ENCODE measurements at places on chromosomes 13 and 19.

- peak; percentile 53 for DNase-seq
Measured at GRCh38 chr19:50414864-50415660, 3.7 kb upstream of the SPIB start.

GRCh38 chr19:15721268-15721667, 6.6 kb upstream of the OR10H2 start:
- no peak for DNase-seq

- no peak for DNase-seq
Measured at GRCh38 chr13:109779876-109780510, 6.4 kb downstream of the IRS2 start.

DNA sequence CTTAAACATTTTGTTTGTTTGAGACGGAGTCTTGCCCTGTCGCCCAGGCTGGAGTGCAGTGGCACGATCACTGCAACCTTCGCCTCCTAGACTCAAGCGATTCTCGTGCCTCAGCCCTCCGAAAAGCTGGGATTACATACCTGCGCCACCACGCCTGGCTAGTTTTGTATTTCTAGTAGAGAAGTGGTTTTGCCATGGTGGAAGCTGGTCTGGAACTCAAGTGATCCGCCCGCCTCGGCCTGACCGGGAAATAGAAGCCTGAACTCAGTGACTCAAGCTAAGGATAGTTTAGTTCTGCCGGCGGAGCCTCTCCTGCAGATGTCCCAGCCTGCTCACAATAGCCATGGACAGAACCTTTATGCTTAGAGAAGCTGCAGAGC, 53.0 kb upstream of the ZNF254 start:
- no peak for DNase-seq

GRCh38 chr13:98333486-98333885, 156.4 kb upstream of the RNF113B start:
- no peak for DNase-seq

GRCh38 chr19:43664018-43664417, 6.0 kb downstream of the PLAUR start:
- no peak for DNase-seq

DNA sequence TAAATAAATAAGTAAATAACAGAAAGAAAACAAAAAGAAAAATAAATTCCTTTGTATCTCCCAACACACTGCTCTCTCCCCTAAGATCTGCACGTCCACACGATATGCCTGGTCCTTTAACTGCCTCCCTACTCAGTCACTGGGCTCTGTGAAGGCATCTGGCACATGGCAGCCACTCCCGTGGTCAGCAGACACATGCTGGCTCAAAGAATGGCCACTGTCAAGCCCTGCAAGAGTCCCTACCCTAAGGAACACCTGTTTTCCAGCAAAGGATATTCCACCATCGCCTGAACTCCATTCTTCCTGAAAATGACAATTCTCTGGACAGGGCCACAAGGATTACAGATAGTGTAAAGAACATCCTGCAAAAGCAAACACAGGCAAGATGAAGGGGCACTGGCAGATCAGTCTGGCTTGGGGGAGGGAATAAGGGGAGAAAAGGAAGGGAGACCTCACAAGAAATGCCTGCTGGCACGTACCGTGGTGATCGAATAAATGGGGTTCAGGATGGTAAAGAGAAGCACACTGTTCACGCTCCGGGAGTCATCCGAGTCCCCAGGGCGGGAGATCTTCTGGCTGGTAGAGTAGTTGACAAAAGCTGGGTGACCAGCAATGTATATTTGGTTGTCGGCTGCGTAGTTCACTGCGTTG, 4.3 kb downstream of the HNRNPL start:
- no peak for DNase-seq

DNA sequence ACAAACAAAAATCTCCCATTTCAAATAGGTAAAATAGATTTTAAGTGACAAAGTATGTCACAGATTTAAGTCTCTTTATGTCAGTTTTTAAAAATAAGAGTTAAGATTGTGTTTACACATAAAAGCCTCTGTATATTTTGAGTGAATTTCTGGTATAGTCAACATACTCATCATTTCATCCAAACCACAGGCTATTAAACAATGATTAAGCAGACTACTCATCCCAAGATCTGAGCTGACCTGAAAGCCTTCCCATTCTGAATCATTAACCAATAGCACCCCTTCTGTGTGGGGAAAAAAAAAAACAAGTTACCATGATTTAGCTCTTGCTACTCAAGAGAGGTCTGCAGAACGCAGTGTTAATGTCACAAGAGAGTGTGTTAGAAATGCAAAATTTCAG, 284.4 kb upstream of the NBEA start:
- DNase-seq = no peak

DNA sequence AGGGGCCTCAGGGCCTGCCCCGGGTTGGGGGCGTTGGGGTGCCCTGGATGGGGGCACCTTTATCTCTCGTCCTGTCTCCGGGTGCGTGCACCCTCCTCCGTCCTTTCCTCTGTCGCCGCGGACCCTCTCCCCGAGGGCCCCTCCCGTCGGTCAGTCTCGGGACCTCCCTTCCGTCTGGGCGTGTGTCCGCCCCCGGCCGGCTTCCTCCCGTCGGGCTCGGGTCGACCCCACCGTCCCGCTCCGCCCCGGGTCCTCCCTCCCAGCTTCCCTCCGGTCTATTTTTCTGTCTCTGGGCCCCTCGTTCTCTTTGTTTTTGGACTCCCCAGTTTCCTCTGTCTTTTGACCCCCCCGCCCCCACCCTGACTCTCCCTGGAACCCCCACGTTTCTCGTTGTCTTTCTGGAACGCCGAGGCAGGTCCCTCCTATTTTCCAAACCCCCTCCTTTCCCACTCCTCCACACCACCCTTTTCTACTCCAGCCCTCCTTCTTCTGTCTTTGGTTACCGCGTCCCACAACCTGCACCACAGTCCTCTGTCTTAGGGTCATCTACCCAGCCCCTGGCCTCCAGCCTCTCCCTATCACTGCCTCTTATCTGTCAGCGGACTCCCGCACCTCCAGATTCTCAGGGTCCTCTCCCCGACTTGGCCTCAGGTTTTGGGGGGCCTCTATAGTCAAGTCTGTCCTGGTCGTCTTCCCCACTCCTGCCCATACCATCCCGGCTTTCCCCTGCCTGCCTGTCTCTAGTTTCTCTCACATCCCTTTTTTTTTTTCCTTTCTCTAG, 757 bp downstream of the EGLN2 start:
- DNase-seq = no peak

- DNase-seq = no peak
Measured at GRCh38 chr19:46726551-46726950, 9.6 kb upstream of the PRKD2 start.

- DNase-seq = peak; percentile 17
Measured at GRCh38 chr13:40665126-40666044, 1.1 kb downstream of the FOXO1 start.

GRCh38 chr19:37045140-37045539, 33.1 kb upstream of the ZNF420 start:
- no peak for DNase-seq

DNA sequence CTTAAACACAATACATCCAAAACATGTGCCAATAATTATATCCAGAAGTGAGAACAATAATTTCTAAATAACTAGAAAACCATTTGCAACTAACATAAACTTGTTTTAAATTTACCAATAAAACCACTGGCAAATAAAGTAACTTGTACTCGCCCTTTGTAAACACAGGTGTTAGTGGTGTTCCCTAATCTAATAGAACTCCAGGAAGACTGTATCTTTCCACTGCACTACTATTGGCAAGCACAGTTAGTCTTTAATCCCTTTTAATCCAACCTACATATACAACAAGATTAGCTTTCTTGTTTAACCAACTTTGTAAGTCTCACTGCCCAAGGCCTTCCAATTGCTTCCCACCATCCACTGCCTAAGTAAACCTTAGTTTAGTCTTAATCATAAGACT, 79.5 kb downstream of the PCDH9 start:
- DNase-seq = no peak

GRCh38 chr13:111184458-111185401, 69.6 kb downstream of the ARHGEF7 start:
- DNase-seq = no peak

All from stimulated activated CD8-positive, alpha-beta memory T cell treated with anti-CD3 and anti-CD28 coated beads, Interleukin-7, amount 100 ng/mL, for 4 hours (primary cell).